ENCODE measurements at places on chromosomes 4 and X. TPM values are rescaled to one million over a fixed set of nuclear protein-coding genes. Genes with fewer than 3 reads are reported as not detected.

The NBDY gene
- total RNA-seq = 13.8 TPM

The HSFX4 gene
- not detected for total RNA-seq

The GLUD2 gene
- total RNA-seq = 0.98 TPM

The EFHC2 gene
- 3.2 TPM for total RNA-seq

The PABPC4L gene
- total RNA-seq = 3.7 TPM

The GLOD5 gene
- total RNA-seq = not detected

GRCh38 chr4:179145746-179146525, 1703.7 kb upstream of the AGA start:
- DNase-seq = no peak
- H3K4me3 ChIP-seq = no peak overlapping the region
- H3K4me1 ChIP-seq = no peaks in the 10 kb centered on the region
- no peak overlapping the region for H3K27ac ChIP-seq

DNA sequence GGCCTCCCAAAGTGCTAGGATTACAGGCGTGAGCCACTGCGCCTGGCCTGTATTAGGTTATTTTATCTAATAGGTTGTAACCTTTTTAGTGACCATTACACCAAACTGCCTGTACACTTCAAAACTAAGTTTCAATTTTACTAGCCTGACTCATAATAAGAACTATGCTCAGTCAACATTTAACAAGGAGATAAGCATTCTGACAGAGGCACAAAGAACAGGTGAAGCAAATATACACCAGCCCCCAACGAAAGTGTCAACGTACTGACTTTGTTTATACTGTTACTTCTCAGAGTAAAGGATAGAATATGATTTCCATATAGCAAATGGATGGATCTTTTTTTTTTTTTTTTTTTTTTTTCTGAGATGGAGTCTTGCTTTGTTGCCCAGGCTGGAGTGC, 62.8 kb downstream of the SHISA3 start:
- no peaks in the 10 kb centered on the region for H3K27me3 ChIP-seq
- H3K27ac ChIP-seq = no peak overlapping the region
- peaks cover 6% of the 10 kb centered on the region for H3K36me3 ChIP-seq
- no peak overlapping the region for H3K4me3 ChIP-seq
- DNase-seq = no peak
- H3K4me1 ChIP-seq = no peaks in the 10 kb centered on the region

DNA sequence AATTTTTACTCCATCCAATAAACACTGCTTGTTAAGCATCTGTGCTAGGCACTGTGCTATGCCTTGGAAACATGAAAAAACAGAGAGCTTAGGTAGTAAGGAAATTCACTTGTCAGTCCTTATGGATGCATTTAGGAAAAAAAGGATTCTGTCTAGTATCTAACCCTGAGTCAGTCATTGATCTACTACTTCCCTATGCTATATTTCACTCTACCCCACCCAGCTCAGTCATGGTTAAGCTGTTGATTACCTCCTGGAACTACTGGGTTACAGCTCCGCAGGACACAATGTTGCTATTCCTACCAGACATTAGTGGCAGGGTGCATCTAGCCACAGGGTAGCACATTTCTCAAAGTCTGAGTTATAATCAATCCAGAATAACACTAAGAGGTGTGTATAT, 2.9 kb upstream of the USP53 start:
- DNase-seq = no peak
- no peak overlapping the region for H3K4me3 ChIP-seq
- H3K4me1 ChIP-seq = peaks cover 13% of the 10 kb centered on the region
- H3K27ac ChIP-seq = peak overlapping the region; percentile 22
- no peaks in the 10 kb centered on the region for H3K36me3 ChIP-seq

DNA sequence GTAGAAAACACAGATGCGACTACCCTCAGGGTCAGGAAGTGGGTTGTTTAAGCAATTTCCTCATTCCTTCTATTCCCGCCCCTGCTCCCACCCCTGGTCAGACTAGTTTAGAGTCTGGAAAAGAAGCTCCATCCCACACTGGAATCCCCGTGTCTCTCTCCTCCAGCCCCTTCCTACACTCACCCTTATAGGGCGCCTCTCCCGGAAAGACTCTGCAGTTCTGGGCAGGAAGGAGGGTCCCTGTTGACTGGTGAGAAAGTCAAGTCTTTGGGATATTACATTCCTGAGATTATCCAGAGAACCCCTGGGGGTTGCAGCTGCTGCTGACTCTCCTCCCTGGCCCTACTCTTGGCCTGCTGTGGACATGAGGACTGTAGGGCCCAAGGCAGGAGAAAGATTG, 11.9 kb downstream of the STARD8 start:
- no peak for DNase-seq
- no peak overlapping the region for H3K4me3 ChIP-seq
- H3K4me1 ChIP-seq = no peaks in the 10 kb centered on the region
- no peaks in the 10 kb centered on the region for H3K36me3 ChIP-seq
- no peaks in the 10 kb centered on the region for H3K27me3 ChIP-seq

- no peaks in the 10 kb centered on the region for H3K36me3 ChIP-seq
- H3K27me3 ChIP-seq = no peaks in the 10 kb centered on the region
- no peak for DNase-seq
- no peak overlapping the region for H3K4me3 ChIP-seq
- H3K4me1 ChIP-seq = no peaks in the 10 kb centered on the region
These were observed 47.4 kb downstream of the C4orf33 start for GRCh38 chr4:129143359-129143758.

DNA sequence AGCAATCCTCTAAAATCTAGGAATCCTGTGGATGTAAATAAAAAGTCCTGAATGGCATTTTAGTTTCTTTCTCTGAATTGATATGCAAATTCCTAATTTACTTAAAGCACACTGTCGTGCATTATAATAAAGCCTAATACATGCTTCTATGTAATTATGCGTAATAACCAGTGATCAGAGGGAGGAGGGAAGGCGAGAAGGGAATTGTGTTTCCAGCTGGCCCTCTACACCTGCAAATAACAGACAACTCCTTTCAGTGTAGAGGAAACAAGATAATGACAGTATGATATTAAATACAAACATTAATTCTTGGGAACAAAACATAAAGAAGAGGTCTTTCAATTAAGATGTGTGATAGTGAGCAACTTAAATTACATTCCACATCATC, 419.6 kb upstream of the LCORL start:
- no peak overlapping the region for H3K27ac ChIP-seq
- no peak for DNase-seq
- H3K27me3 ChIP-seq = no peaks in the 10 kb centered on the region
- H3K4me1 ChIP-seq = no peaks in the 10 kb centered on the region
- no peak overlapping the region for H3K4me3 ChIP-seq
- no peaks in the 10 kb centered on the region for H3K36me3 ChIP-seq

GRCh38 chr4:80390178-80390577, 54.6 kb downstream of the CFAP299 start:
- H3K4me1 ChIP-seq = no peaks in the 10 kb centered on the region
- no peak overlapping the region for H3K4me3 ChIP-seq
- H3K27ac ChIP-seq = no peak overlapping the region

DNA sequence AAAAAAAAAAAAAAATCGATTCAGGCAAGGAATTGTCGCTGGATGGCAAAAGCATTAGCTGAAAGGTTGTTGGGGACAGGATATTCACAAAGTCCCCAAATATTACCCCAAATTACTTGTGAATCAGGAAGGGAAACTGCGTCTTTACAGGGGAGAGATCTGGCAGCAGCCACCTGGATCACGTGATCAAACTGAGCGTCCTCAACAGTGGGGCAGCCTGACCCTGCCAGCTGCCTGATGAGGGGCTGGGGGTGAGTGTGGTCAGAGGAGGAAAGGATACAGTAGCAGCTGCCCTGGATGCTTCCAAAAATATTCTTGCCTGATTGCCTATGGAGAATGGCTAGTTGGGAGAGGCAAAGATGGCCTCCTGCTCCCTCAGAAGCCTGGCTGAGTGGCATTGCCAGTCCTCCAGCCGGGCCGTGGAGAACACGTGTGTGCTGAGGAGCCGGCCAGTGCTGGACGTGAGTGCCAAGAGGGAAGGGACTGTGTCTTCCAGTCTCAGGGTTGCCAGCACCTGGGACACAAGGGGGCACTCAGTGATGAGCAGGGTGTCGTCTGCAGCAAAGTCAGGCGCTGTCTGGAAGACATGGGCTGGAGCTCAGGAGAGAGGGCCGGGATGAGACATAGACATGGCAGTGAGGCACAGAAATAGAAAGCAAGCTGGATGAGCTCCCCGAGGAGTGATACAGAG, 3.0 kb upstream of the LAGE3 start:
- DNase-seq = no peak
- H3K27me3 ChIP-seq = no peaks in the 10 kb centered on the region
- peaks cover 18% of the 10 kb centered on the region for H3K4me1 ChIP-seq
- no peaks in the 10 kb centered on the region for H3K36me3 ChIP-seq

- H3K4me1 ChIP-seq = no peaks in the 10 kb centered on the region
- no peaks in the 10 kb centered on the region for H3K27me3 ChIP-seq
- H3K4me3 ChIP-seq = no peak overlapping the region
- no peak for DNase-seq
- no peaks in the 10 kb centered on the region for H3K36me3 ChIP-seq
- H3K27ac ChIP-seq = no peak overlapping the region
These were observed 218.6 kb upstream of the GK2 start for GRCh38 chr4:79626611-79627010.

- no peaks in the 10 kb centered on the region for H3K4me1 ChIP-seq
- H3K27ac ChIP-seq = no peak overlapping the region
- no peaks in the 10 kb centered on the region for H3K36me3 ChIP-seq
These were observed 116.7 kb upstream of the TMEM164 start for GRCh38 chrX:109886122-109886761.

DNA sequence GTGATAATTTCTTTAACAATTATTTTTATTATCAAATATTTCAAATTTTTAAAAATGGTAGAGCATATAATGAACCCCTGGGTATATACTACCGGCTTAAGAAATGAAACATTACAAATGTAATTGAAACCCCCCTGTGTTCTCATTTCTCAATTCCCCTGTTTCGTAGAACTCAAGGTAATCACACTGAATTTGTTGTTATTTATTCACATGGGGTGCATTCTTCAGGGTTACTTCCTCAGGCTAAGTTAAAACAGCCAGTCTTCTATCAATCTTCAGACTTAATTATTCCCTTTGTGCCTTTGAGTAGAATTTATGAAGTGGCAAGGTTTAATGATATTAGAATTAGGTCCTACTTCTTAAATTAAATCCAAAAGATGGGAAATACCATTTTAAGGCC, 128.2 kb downstream of the ANAPC10 start:
- no peak for DNase-seq
- no peak overlapping the region for H3K27ac ChIP-seq
- H3K27me3 ChIP-seq = no peaks in the 10 kb centered on the region
- no peak overlapping the region for H3K4me3 ChIP-seq
- no peaks in the 10 kb centered on the region for H3K4me1 ChIP-seq

DNA sequence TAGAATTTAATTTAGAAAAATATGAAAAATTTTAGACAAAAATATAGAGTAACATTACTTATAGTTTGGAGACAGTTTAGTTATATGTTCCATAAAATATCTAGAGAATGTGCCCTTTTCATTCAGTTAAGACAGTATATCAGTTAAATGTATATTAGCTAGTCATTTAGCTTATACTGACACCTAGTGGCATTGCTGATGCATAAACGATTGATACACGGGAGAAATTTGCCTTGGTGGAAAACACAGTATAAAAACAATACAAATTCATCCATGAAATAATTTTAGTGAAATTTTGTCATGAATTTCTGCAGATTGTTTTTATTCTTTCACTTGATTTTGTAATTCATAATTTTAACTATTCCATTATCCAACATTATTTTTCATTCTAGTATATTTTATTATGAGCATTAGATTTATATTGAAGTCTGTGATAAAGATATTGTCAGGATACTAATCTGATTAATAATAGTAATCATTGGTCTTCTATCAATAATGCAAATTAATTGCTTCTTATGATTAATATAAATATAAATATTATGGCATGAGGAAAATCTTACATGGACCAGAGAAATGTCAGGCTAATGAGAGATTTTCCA, 219.0 kb downstream of the TLL1 start:
- no peak overlapping the region for H3K4me3 ChIP-seq
- DNase-seq = no peak
- H3K36me3 ChIP-seq = no peaks in the 10 kb centered on the region
- no peaks in the 10 kb centered on the region for H3K4me1 ChIP-seq

Data from vagina (tissue), 2 donors.